ENCODE measurements at places on chromosomes 16 and 17.

DNA sequence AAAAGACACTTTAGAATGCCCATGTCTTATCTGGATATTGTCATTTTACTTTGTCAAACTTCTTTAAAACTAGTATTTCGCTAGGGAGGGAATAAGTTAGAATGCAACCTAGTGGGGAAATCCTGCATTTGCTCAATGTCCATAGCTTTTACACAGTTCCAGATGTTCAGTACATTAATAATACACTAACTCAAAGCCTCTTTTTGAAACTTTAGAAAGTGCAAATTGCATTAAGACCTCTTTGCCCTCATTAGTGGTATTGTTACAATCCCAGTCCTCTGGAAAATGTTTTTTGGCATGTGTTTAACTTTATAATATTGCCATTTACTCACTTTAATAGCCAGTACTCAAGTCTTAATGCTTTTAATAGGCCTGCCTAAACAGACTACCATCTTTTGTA lies 106.8 kb downstream of the BRIP1 start:
- DNase-seq = no peak

GRCh38 chr16:31006086-31006385 lies 4.4 kb downstream of the STX1B start:
- no peak for DNase-seq

DNA sequence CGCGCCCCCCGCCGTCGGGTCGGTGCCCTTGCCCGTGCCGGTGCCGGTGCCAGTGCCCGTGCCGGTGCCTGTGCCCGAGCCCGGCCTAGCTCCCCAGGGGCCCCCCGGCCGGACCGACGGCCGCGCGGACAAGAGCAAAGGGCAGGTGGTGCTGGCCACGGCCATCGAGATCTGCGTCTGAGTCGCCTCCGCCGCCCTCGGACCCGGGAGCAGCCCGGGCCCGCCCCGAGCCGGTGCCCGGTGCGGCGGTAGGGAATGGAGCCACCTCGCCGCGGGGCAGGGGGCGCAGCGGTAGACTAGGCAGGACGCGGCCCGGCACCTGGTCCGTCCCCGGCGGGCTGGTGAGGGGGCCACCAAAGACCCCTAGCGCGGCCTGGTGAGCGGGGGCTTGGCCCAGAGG lies 28.4 kb downstream of the SBK1 start:
- no peak for DNase-seq

GRCh38 chr17:55168958-55169687 lies 95.6 kb upstream of the HLF start:
- no peak for DNase-seq

DNA sequence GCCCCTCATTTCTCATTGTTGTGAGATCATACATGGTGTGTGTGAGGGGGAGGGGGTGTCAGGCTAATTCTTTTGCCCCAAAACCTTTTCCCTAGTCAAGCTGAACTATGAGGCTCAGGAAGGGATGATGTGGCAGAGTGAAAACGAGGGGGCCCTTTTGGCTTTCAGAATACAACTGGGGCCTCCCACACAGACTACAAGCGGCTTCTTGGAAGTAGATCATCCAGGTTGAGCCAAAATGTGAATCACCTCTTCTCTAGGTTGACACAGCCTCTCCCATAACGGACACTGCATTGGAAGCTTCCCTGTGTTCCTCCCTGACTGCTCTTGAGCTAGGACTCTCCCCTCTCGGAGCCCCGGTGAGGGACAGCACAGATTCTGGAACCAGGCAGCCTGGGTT lies 2.3 kb upstream of the ALKBH5 start:
- DNase-seq = no peak

DNA sequence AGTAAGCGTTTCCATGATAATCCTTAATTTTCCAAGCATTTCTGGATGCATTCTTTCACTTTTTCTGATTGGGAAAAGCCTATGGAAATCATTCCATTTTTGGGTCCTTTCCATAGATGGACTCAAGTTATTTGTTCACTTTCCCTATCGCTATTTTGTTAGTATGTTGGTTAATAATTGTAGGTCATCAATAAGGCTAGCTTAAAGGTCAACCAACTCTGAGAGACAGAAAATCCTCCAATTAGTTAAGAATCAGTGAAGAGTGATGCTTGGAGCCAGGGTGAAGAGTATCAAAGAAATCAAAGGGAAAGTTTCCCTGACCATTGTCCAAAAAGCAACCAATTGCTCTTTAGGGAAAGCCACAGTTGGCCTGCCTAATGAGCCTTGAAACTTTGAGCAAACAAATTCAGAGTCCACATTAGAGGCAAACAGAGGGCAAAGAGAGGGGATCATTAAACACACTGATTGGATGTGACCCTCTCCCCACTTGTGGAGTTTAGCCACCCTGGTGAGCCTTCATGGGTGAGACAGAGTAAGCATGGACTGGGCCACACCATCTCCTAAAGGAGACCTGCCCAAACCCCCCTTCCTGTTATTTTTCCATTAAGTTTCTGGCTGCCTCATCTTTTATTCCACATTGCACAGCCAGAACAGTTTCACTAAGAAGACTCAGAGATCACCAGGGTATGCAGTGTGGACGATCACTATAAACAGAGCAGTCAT lies 133.4 kb upstream of the DYNLRB2 start:
- DNase-seq = no peak

DNA sequence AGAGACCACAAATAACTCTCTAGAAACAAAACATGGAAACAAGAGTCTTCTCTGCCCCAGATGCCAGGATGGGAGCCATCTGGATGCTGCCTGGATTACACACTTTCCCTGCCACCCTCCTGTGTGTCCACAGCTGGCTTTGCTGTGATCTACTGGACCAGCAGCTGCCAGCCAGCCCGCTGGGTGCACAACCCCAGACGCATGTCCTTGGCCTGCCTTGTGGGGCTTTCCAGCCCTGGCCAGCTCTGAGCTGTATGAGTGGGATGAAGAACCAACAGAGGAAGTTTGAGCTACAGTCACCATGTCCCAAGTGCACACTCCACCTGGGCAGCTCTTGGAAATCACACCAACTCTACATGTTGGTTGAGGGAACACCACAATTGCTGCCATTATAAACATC lies 57.0 kb upstream of the TNRC6C start:
- no peak for DNase-seq

GRCh38 chr16:78081341-78081740 lies 18.1 kb upstream of the WWOX start:
- no peak for DNase-seq

- no peak for DNase-seq
Measured at GRCh38 chr17:8791910-8792270, 7.3 kb downstream of the MFSD6L start.

GRCh38 chr17:14474591-14474990 lies 173.7 kb downstream of the HS3ST3B1 start:
- DNase-seq = no peak

DNA sequence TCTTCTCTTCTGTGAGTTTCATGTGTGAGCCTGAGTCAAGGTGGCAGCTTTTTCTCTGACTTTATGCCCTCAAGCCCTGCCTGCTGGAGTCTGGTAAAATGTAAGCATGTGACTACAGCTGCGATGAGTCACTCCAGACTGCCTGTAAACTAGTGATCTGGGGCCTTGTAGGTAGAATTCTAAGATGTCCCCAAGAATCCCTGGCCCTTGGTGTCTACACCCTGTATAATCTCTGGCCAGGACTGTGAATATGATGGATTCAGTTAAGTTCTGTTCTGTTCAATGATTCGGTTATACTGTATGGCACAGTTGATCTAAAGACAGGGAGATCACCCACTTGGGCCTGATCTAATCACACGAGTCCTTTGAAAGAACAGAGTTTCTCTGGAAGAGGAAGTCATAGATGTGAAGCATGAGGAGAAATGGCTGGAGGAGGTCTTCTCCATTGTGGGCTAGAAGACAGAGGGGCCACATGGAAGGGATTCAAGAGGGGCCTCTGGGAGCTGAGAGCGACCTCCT lies 29.8 kb downstream of the PRSS54 start:
- no peak for DNase-seq

DNA sequence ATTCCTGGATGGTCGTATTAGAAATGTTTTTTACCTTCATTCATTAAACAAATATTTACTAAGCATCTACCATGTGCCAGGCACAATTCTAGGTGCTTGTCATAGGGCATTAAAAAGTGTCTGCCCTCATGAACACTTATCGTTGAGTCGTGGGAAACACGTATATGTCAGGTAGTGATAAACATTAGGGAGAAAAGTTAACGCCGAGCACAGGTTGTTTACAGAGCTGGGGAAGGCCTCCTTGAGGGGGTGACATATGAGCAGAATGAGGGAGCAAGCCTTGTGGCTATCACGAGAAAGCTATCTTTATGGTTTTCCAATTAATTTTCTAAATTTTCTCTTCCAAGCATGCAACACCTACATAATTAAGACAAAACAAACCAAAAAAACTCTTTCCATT lies 985 bp upstream of the ZNF213 start:
- no peak for DNase-seq

GRCh38 chr16:56513972-56514371 lies 5.9 kb downstream of the BBS2 start:
- no peak for DNase-seq

DNA sequence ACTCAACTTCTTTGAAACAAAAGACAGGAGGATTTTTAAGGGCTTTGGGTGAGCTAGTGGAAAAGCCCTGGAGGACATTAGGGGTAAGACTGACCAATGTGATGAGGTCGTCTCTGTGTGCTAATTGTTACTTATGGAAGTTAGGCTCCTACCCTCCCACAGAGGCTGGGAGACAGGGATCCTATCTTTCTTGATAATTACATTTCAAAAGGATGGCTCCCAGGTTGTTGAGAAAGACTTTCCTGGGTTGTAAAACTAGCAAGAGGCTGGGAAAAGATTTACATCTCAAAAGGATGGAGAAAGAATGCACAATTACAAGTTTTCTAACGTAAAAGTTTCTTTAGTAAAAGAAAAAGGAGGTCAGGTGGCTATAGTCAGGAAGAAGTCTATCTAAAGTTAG lies 605.8 kb upstream of the GOT2 start:
- no peak for DNase-seq

DNA sequence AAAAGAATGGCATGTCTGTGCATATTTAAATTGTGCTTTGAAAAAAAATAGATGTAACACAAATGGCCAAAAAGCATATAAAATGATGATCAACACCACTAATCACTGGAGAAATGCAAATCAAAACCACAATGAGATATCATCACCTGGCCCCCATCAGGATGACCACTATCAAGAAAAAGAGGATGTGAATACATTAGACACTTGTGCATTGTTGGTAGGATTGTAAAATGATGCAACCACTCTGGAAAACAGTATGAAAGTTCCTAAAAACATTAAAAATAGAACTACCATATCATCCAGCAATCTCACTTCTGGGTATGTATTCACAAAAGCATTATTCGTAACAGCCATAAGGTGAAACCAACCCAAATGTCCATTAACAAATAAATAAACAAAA lies 91.5 kb downstream of the SPAG9 start:
- DNase-seq = no peak

DNA sequence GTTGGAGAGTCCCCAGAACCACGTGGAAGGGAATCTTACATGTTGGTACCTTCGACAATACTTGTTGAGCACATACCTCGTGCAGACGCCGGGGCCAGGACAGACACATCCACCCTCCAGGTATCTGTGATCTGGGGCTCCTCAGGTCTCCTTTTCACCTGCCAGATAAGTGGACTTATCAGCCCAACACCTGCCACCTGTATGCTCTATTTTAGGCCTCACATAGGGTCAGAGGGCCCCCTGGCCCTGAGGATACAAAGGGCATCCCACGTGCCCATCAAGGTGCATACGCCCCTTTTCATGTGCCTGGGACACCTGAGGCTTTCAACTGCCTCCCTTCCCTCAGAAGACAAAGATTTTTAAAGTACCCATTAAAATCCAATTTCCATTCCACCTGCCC lies 212.7 kb downstream of the MRTFB start:
- DNase-seq = no peak

- no peak for DNase-seq
Measured at GRCh38 chr16:22282254-22282892, 14.8 kb upstream of the POLR3E start.

GRCh38 chr17:80260069-80260535 lies 550 bp upstream of the RNF213 start:
- peak; percentile 90 for DNase-seq

- DNase-seq = no peak
Measured at GRCh38 chr17:64281962-64282752, 19.1 kb upstream of the TEX2 start.

DNA sequence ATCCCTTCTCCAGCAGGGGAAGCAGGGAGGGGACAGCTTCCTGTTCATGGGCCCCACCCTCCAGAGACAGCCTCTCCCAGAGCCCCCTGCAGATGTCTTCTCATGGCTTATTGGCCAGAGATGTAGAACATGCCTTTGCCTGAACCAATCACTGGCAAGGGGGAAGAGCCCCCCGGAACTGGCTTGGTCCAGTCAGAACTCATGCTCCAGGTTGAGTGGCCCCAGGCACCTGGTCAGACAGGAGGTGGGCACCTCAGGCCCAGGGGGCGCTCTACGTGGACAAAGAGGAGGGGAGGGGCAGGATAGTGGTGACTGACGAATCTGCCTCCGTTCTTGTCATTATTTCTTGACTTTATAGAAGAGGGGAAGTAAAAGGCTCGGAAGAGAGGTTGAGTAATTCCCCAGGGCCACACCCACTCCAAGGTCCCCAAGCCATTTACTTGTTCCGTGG lies 23.6 kb downstream of the RAB11FIP4 start:
- DNase-seq = no peak

GRCh38 chr17:49226771-49227435 lies 3.7 kb downstream of the PHOSPHO1 start:
- no peak for DNase-seq

DNA sequence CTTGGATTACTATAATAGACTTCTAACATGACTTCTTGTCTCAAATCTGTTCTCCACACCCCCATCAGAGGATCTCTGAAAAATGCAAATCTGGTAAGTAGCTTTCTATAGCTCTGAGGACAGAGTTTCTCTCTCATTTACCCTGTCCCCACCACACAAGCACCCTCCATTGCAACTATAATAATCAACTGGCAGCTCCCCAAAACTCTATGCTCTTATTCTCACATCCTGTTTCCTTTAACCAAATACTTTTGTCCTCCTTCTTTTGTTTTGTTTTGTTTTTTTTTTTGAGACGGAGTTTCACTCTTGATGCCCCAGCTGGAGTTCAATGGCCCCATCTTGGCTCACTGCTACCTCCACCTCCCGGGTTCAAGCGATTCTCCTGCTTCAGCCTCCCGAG lies 73.4 kb downstream of the HELZ start:
- DNase-seq = no peak

- DNase-seq = no peak
Measured at GRCh38 chr16:9092282-9092977, 986 bp downstream of the HAPSTR1 start.

- DNase-seq = no peak
Measured at GRCh38 chr16:89034971-89035668, 58.1 kb upstream of the CBFA2T3 start.

Measured in osteocyte (in vitro differentiated cells).